ENCODE measurements at places on chromosomes 12 and 14.

- DNase-seq: peak; percentile 46
These were observed 79.6 kb downstream of the OTX2 start for GRCh38 chr14:56730538-56731145.

DNA sequence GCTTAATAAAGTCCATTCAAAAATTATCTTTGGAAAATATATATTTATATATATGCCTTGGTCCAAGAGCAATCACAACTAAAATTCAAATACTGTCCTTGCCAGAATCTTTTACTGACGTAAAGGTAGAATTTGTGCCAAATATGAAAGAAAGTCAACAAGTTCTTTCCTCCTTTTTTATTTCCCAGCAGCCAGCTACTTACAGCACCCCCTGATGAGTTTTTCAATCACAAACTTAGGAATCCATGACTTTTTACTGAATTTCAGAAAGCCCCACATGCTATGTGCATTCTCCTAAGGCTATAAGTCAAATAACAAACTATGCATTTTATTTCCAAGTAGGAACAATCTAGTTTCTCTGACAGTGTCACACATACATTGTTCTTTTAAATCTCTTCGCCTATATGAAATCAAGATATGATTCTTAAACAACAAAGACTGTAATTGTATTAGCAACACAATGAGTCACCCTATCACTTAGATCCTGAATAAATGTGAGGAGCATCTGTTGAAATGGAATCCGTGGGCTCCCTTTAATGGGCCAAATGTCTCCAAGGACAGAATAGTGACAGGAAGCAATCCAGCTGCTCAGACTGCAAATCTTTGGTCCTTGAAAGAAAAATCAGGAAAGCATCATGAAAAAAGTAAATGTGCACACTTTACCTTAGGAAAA lies 271.4 kb downstream of the DUSP6 start:
- DNase-seq: no peak

DNA sequence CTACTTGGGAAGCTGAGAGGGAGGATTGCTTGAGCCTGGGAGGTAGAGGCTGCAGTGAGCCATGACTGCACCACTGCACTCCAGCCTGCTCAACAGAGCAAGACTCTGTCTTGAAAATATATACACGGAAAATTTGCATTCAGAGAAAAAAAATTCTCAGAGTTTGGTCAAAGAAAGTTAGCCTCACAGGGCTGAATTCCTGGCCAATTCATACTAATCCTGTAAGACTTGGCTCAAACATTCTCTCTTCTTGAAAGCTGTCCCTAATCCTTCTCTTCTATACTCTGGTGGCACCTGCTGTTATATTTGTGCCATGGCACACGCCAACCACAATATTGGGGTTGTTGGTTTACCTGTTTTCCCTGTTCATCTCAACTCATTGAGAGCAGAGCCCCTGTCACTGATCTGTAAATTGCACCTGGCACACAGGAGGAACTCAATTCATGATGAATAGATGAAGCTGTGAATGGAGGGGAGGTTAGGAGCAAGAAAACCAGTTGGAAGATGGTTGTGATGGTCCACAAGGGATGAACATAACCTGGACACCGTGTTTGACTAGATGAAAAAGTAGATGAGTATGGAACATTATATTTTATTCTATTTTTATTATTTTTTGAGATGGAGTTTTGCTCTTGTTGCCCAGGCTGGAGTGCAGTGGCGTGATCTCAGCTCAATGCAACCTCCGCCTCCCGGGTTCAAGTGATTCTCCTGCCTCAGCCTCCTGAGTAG lies 36.8 kb upstream of the SPTSSA start:
- peak; percentile 31 for DNase-seq

DNA sequence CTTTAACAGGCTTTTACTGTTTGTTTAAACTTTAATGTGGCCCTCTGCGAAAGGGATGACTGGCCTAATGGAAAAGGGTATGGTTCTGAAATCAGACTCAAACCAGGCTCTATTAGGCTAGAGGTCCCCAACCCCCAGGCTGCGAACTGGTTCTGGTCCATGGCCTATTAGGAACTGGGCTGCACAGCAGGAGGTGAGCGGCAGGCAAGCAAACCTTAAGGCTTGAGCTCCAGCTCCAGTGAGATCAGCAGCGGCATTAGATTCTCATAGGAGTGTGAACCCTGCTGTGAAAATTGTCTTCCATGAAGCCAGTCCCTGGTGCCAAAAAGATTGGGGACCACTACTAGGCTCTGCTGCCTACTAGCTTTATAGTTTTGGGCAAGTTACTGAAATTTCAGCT lies 11.1 kb downstream of the GALNT4 start:
- no peak for DNase-seq

- DNase-seq: no peak
These were observed 292.3 kb downstream of the ERC1 start for GRCh38 chr12:1283316-1283715.

DNA sequence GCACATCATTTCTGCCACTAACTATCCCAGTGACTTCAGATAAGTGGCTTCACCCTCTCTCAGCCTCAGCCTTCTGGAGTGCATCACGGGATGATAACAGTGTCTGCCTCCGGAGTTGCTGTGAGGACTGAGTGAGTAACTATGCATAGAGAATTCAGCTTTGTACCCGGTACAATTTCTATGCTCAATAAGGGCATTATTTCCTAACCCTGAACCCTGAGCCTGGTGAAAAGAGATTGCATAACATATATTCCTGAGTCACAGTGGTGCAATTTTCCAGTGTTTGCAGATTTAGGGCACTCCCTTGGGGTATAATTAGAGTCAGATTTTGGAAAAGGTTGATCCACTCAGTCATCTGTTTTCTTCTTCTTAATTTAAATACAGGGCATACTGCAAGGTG lies 181.1 kb downstream of the PTPN11 start:
- DNase-seq: no peak

DNA sequence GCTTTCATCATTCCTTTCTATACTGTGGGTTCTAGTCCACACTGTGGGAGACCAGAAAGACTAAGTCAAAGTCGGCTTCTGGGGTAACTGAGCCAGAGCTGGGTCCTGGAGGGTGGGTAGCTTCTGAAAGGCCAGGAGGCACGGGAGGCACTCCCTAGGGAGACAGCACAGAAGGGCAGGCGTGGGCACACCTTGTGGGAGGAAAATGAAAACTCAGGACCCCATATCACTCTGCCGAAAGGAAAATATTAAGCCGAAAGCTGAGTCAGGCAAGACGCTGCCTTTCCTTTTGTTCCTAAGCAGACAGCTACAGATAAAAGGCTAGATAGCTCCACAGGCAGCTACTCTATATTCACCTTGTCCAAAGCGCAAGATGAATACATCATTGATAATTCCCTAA lies 20.7 kb downstream of the ANO2 start:
- DNase-seq: no peak

DNA sequence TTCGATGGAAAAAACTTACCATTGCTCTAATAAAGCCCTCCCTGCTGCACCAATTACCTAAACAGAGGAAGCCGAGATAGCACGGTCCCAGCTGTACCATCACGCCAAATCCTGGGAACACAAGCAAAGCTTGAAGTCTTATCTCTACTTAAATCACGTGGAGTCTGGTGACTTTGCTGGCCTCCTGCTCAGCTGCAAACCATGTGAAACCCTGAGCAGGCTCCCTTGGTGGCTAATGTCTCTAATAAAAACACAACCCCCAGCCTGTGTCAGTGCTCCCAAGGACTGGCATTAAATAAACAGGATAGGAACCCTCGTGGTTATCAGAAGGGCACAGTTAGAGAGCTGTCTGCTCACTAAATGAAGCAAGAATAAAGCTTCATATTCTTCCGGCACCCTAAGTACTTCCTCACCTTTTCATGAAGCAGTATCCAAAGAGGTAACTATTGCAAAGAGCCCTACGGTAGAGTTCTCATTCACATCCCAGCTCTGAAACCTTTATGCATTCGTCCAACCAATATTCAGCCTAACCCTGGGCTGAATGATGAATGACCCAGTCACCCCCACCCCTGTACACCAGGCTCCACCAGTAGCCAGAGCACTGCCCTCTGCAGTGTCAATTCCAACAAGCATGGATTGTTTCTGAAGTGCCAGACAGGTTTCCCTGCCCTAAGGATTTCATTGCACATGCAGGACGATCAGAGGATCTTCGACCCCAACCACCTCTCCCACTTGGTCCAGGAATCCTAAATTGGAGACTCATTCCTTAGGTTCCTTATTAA lies 452.7 kb upstream of the TMPO start:
- no peak for DNase-seq

DNA sequence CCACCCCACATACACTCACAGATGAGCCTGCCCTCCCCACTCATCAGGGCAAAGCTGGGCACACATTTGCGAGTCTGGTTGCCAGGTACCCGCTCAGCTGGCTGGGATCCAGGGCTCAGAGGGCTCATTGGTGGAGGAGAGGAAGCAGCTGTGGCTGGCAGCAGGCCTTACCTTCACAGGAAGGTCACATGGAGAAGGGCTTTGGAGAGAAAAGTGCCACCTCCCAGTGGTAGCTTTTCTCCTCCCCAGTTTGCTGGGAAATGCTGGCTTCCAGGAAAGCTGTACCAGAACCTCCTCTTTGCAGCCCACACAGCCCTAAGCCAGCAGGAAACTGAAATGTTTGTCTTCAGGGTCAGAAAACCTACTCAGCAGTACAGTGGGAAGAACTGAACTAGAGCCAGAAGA lies 55.6 kb downstream of the LGMN start:
- DNase-seq: no peak
